HuH-7.5 (cell line): ENCODE measurements at places on chromosomes 2 and 18.

GRCh38 chr18:65093346-65093745 is 657.5 kb upstream of the CDH7 start:
- DNase-seq, result no peak

DNA sequence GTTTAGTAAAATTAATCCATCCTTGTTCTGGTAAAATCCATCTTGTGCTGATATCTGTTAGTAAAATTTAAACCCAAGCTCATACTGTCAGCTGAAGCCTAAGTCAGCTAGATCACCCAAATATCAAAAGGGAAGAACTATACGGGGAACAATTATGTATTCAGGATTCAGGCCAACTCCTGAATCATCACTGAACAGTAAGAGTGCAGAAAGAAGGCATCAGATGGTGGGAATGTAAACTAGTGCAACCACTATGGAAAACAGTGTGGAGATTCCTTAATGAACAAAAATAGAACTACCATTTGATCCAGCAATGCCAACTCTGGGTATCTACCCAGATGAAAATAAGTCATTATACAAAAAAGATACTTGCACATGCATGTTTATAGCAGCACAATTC is 81.8 kb downstream of the RAPGEF4 start:
- no peak for DNase-seq

DNA sequence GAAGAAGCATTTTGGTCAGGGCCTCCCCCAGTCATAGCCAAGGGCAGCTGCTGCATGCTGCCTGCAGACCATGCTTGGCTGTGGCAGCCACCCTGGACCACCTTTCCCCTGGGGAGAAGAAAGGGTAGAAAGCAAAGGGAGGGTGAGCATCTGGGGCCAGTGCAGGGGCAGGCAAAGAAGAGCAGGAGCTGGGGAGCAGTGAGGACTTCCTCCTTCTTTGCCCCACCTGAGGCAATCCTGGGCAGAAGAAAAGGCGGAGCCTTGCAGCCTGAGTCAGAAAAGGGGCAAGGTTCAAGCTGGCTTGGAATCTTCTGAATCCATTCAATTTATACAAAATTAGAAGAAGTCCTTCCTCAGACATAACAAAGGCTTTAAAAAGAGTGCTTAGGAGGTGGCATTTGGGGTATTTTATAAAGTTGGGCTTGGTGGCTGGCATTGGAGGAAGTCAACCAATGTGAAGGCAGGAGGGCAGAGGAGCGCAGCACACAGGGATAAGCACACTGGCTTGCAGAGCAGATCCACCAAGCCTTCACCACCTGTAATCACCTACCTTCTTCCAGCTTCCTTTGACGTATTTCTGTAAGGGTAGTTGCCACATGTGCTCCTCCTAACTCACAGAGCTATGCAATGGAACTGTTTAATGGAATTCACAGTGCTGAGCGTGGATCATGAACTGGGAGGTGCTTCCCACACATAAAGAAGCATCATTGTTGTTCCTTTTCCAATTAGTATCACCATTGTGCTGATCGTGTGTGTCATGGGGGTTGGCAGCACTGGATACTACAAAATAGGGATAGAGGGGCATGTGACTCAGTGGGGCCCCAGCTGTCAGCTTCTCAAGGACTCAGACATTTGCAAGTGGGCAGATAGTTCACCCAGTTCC is 154.4 kb upstream of the EPAS1 start:
- no peak for DNase-seq

- DNase-seq, result no peak
Measured at GRCh38 chr2:218271487-218271797, 1.1 kb downstream of the PNKD start.

DNA sequence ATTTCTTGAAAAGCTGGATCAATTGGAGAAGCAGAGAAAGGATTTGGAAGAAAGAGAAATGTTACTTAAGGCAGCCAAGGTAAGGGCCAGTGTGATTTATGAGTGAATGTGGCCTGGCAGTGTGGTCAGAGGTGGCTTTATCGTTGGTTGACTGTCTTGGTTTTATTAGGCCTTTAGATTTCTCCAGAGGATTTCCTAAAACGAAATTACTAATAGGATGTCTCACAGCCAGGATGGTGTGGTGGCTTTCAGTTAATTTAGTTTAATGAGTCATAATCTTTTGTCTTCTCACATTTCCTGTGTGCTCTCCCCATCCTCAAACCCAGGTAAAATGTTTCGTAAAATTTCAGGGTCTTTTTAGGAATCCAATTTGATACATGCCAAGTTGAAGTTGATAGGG is 100.8 kb downstream of the TAF4B start:
- DNase-seq, result no peak

- DNase-seq, result peak; percentile 11
Measured at GRCh38 chr2:188326669-188327301, 35.1 kb downstream of the GULP1 start.

DNA sequence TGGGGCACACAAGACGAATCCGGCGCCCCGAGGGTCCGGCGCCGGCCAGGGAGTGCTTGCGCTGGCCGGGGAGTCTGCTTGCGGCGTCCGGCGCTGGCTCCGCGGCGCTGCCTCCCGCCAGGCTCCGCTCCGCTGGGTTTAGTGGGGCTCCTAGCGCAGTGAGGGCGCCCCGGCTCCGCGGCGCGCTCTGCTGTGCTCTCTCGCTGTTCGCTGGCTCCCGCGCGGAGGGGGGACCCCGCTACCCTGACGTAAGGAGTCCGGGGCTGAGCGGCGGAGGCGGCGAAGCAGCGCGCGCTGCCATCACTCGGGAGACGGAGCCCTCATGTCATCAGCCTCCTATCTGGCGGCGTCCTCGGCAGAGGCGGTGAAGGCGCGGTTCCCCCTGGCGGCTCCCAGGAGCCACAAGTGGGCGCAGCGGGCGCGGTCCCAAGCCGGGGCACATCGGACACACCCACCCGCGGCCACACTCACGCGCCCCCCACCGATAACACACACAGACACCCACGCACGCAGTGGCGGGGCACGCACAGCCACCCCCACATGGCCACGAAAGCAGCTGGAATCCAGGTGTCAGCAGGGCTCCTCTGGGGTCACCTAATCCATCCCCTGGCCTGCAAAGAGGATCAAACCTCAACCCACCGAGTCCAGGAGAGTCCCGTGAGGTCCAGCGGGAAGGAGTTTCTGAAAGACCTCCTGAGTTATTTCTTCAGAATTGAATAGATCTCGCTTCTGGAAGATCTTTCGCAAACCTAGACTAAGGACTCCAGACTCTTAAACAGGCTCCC is at the start of gene C1QL2:
TSS of gene C1QL2 (minus strand) at position 189 of the 785 bp plus-strand sequence. CDS start 482 bp downstream, outside the sequence.
- DNase-seq, result no peak

DNA sequence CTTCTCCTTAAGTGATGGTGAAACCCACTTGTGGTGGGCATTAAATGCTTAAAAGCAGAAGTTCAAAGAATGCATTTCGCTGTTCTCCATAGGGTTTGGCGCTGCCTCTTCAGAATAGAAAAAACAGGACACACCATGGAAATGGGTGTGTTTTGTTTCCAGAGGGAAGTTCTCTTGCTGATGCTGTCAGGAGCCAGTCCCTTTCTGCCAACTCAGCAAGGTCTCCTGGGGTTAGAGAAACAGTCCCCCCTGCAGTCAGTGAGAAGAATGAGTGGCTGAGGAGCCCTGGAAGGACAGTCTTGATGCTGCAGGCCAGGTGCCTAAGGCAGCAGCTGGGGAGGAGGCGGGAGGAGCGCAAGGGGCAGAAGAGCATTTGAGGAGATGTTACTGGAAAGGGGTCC is 37.8 kb upstream of the ASAP2 start:
- no peak for DNase-seq

- no peak for DNase-seq
Measured at GRCh38 chr2:10981941-10982431, 70.3 kb downstream of the KCNF1 start.

- DNase-seq, result no peak
Measured at GRCh38 chr2:191945623-191946022, 98.7 kb upstream of the CAVIN2 start.

DNA sequence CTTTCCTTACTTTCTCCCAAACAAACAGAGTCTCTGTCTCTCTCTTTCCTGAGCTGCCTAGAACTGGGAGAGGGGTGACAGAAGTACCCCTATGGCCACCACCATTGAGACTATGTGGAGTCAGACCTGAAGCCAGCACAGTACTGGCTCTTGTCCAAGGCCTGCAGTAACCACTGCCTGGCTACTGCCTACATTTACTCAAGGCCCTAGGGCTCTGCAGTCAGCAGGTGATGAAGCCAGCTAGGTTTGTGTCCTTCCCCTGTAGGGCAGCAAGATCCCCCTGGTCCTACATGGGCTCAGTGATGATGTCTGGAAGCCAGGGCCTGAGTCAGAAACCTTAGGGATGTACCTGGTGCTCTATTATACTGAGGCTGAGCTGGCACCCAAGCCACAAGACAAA is 12.2 kb downstream of the MYO3B start:
- DNase-seq, result no peak

GRCh38 chr2:161141033-161141432 is 19.2 kb upstream of the TANK start:
- no peak for DNase-seq

GRCh38 chr18:57585855-57586250 is 649 bp downstream of the FECH start:
- DNase-seq, result no peak

DNA sequence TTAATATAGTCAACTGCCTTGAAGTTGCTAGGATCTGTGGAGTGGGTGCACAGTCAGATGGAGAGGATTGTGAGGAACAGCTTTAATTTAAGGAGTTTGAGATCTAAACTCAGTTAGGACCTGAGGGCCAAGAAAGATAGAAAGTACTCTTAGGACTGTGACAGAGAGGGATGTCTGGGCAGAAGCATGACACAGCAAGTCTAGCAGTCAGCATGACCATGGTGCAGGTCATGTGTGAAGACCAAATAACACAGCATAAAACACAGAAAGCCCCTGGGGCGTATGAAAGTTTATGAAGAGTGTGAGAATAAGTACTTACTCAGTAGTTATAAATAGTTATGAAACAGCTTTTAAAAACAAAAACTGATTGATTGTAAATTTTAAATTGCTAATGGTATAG is 107.2 kb downstream of the GALNT1 start:
- no peak for DNase-seq

DNA sequence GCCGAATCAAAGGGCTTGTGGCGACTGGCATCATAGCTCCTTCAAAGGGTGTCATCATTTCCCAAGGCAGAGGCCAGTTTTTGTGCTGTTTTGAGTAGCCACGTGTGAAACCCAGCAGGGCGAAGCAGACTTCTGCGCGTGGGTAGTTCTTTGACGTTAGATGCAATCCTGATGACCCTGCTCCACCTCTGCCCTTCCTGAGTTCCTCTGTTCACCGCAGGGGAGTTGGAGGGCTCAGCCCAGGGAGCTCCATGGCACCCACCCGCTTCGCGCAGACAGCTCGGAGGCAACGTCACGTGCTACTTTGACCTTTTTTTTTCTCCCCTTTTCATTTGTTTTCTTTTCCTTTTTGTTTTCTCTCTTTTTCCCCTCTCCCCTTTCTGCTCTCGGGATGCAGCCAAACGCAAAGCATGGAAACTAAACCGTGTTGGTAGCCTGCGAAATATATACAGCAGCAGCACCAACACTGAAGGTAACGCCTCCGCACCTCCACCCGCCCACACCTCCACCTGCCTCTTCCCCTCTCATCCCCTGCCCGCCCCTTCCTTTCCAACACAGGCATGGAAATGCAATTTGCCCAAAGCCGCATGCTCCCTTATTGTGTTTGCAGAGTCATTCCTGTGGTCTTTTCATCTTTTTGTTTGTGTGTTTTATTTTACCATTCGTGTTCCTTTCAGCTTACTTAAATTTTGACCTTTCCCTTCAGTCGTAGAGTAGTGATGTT is 153.6 kb downstream of the GBX2 start:
- DNase-seq, result no peak

DNA sequence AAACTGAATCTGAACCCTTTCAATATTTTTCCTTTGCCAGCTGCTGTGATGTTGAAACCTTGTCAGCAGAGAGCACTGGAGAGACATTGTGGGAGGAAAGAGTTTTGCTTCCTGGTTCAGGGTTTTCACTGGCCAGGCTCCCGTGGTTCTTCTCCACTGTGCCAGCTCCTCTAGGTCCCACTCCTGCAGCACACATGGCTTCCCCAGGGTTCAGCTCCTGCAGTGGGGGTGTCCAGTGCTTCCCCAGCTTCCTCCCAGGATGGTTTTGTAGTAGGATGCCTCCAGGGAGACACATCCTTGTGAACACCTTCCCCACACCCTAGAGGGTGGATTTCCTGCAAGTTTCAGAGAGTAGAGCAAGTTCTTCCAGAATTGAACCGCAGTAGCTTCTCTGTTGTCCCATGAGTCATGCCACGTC is 24.0 kb upstream of the SULT1C3 start:
- DNase-seq, result peak; percentile 17

DNA sequence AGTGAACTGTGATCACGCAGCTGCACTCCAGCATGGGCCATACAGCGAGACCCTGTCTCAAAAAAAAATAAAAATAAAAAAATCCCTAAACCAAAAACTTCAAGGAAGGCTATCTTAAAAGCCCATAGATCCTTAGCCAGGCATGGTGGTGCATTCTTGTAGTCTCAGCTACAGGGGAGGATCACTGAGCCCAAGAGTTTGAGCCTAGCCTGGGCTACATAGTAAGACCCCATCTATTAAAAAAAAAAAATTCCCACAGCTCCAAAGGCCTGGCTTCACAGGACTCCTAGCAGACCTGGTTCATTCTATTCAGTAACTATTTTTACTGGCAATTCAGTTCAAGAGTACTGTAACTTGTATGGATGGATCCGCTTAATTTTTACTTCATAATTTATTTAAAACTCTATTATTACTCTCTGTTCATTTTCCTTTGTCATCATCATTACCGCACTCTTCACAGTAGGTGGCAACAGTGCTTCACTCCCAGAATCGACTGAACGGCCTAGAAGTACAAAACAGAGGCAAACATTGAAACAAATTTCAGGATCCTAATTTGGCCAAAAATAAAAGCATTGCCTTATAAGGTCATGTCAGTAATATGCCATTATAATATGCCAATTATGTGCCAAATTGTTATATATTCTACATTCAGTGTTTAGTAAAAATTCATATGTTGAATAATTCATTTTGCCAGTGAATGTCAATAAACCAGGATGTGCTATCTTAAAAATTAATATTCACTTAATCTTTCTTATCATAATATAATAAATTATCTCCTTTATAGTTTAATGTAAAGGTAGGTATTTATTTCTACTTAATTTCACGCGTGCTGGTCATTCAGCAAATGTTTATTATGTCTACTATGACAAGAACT is 14.3 kb upstream of the STAM2 start:
- no peak for DNase-seq

- DNase-seq, result no peak
Measured at GRCh38 chr18:32072321-32072720, 19.4 kb upstream of the RNF138 start.

DNA sequence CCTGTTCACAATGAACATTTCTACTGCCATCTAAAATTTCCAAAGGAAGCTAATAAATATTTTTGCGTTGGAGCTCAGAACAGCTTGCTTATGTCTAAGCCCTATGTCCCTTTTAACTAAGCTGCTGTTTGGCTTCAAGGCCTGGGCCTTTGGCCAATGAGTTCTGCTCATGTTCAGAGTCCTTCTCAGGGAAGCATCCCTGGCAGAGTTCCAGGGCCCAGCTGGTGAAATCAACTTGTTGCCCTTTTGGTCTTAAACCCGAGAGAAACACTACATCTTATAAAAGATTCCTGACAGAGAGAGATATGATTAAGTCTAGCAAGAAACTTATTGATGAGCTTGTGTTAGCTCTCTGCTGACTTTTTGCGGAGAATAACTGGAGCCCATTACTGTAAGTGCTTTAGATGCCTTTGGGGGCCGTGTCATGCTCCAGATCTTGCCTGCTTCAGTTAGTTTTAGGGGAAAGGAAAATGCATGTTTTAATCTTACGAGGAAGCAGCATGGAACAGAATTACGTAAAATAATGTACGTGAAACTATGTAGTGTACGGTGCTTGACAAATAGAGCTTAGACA is 102.5 kb upstream of the NOSTRIN start:
- DNase-seq, result no peak

- no peak for DNase-seq
Measured at GRCh38 chr2:132760971-132761370, 91.0 kb upstream of the LYPD1 start.

GRCh38 chr2:127080938-127081755 is 25.8 kb downstream of the BIN1 start:
- DNase-seq, result no peak
